SK-N-MC (cell line): ENCODE measurements at places on chromosomes 3 and 15.

- DNase-seq = no peak
Observed at GRCh38 chr3:38297947-38298711, 16.0 kb downstream of the SLC22A14 start.

- no peak for DNase-seq
Observed at GRCh38 chr15:70098461-70099166, 897 bp upstream of the TLE3 start.

DNA sequence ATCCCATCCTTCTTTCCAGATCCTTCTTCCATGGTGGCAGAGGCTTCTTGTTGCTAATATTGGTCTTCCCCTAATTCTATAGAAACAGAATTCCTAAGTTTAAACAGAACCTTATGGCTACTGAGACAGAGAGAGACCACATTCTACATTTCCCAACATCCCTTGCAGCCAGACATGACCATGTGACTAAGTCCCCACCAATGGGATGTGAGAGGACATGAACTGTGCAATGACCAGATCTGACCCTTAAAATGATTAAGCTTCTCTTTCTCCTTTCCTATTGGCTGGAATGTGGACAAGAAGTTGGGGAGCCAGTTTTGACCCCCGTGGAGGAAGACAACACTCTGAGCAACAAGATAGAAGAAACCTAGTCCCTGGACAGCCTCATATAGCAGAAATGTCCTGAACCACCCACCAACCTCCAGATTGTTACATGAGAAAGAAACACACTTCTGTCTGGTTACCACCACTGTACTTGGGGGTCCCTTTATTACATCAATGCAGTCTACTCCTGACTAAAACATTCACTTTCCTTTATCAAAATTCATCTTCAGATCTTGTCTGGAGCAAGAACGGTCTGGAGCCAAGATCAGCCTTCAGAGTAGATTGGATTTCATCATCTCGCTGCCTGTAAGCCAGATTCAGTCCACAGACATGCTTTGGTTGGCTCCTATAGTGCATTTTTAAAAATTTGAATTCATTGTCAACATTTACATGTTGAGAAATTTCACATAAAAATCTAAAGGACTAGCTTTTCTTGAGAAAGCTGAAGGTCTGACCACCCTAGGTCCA lies 183.9 kb downstream of the SHQ1 start:
- DNase-seq = no peak

GRCh38 chr3:161343540-161343939 lies 27.8 kb downstream of the SPTSSB start:
- no peak for DNase-seq

GRCh38 chr15:65329984-65330735 lies 25.7 kb downstream of the RNU5B-1 start:
- no peak for DNase-seq

DNA sequence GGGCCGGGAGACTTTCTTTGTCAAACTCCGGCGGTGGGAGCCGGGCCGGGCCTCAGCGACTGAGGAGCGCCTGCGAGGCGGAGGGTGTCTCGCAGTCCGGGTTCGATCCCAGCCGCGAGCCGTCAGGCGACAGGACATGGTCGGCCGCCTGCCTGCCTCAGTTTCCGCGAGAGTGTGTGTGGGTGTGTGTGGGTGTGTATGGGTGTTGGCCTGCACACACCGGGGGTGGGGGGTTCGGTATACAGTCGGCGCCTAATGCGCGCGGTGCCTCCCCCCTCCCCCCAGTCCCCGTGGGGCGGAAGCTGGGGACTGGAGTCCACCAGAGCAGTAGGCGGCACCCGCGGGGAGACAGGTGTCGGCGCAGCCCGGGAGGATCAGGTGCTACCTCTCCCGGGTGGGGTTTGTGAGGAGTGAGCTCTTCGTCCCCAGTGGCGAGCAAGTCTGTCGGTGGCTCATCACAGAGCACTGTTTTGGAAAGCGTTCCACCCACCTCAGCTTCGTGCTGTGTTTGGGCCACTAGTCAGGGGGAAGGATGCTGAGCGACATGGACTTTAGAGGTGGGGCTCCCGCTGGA lies 246.3 kb downstream of the GOLGA6L6 start:
- no peak for DNase-seq

GRCh38 chr15:30962659-30963058 lies 28.8 kb downstream of the MTMR10 start:
- no peak for DNase-seq

DNA sequence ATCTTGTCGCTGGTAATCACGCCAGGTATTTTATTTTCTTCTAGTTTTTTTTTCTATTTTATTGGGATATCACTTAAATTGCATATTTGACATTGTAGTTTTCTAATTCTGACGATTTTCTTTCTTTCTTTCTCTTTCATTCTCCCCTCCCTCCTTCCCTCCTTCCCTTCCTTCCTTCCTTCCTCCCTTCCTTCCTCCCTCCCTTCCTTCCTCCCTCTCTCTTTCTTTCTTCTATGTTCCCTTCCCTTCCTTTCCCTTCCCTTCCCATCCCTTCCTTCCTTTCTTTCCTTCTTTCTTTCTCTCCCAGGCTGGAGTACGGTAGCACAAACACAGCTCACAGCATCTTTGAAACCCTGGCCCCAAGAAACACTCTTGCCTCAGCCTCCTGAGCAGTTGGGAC lies 100.6 kb upstream of the BCL6 start:
- DNase-seq = no peak

GRCh38 chr3:42078677-42079076 lies 12.5 kb upstream of the TRAK1 start:
- DNase-seq = no peak

DNA sequence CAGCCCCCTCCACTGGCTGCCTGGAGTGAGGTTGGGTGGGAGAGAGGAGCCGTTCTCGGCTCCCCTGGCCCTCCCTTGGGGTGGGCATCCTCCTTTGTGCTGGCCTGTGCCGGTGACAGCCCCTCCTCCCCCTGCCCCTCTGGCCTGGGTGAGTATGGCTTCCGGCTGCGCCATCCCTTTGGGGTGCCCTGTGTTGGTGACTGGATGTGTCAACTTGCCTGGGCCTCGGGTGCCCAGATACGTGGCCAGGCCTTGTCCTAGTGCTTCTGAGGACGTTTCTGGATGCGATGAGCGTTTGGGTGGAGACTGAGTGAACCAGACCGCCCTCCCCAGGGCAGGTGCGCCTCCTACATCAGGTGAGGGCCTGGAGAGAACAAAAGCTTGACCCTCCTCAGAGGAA lies 59.7 kb downstream of the PLXNA1 start:
- DNase-seq = no peak

GRCh38 chr15:66752078-66752477 lies 50.0 kb downstream of the SMAD6 start:
- no peak for DNase-seq

DNA sequence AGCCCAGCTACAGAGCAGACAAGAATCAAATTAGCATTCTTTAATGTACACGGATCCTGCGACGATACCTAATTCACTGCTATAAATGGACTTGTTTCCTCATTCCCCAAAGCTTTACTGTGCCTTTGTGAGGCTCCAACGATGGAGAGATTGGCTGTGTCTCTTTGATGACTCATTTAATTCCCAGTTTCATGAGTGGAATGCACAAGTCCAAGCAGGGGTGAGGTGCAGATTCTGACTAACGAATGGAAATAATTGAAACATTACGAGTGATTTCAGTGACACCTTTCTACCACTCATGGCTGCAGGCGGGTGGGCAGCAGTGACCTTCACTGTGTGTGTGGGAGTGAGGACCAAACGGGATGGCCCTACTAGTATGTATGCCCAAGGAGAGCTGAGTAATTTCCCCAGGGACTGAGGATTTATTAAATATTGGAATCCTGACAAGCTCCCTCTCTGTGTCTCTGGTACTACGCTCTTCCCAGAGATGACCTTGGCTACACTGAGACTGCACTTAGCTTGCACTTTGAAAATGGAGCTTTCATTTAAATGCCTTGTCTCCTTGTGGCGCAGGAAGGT lies 156.7 kb downstream of the CACNA2D3 start:
- DNase-seq = no peak

DNA sequence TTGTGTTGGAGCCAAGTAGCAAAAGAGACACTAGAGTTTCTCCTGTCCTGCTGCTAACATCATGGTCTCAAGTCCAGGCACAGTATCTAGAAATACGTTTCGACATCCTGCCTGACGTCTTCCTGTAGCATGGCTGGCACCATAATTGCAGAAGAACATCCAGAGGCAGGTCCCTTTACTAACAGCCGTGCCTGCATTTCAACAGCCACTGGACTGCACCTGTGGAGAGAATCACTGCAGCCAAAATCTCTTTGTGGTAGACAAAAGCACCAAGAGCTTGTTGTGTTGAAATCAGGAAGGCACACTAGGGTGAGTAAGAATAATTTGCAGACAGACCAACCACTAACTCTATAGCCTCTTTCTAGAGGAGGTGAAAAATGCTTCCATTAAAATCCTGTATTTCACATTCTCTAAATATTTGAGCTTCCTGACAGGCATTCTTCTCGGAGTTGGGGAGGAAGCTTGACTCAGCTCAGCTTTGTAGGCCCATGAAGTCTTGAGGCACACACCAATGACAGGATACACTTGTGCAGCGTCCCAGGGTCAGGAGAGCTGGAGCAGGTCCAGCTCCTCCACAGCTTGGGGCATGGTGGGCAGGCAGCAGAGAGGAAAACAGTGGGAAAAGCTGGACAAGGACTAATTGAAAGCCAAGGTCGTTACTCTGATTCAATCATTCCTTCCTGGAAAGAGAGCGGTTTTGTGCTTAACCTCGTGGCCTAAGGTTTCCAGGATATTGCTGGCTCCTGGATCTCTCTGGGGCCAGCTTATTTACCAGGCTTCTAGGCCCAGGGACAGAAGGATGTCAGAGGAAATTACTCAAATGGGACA lies 244.9 kb downstream of the FAM43A start:
- DNase-seq = no peak

DNA sequence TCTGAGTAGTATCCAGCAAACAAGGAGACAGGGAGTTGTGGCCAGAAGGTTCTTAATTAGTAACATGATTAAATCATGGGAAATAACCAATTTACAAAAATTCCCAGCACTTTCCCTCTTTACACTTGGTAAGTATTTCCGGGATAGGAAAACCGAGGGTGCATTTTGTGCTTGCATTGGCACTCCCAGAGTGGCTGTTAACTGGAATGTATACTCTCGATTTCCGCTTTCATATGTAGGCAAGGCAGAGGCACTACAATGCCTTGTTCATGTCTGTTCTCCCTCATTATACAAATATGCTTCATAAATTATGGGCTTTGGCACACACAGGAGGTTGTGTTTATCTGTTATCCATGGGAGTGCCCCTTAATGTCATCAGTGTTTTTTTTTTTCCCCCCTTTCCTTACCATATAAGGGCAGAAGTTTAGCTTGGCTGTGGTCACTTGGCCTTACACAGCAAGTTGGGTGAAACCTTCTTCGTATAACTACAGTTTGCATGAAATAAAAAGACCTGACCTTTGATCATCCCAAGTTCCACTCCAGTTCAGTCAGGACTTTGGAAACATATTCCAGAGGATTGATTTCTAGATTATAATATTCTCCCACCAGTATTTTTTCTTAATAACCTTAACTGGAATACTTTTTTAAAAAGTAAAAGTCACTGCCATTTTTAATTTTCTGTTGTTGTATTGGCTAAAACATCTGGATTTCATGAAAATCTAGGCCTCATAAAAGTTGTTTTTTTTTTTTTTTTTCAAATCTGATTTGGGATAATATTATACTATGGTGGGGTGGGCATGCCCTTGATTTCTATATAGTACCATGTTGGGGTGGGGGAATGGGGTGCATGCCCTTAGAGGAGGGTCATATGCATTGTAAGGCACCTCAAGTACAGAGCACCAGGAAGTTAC lies 8.9 kb downstream of the TPM1 start:
- DNase-seq = peak; percentile 85

DNA sequence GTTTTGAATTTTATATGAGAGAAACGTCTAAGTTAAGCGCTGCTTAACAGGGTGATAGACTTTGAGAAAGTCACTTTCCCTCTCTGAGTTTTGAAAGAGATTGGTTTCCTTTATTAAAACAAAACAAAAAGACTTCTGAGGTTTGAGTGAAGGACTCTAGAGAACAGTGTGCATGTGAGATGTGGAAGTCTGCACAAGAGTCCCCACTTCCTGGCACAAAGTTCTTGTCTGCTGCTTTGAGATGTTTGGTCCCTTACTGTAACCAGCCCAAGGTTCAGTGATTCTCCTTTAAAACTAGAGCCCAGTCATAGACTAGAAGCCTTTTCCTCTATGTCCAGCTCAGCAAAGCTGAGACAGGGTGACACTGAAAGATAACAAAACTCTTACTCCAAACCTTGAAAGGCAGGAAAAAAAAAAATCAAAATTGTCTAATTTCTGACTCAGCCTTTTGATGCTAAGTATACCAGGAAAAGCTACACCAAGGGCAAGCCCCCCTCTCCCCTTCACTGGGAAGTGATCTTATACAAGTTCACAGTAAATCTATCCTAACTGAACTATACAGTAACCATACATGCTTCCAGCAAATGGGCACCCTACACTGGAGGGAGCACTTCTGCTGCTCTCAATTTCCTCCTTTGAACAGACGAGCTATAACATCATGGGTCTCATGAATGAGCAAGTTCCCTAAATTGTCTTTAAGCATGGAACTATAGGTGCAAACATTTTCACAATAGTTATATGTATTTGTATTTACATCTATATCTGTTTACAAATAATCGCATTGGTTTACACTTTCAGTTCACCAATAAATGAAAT lies 2.3 kb downstream of the POPDC2 start:
- no peak for DNase-seq

DNA sequence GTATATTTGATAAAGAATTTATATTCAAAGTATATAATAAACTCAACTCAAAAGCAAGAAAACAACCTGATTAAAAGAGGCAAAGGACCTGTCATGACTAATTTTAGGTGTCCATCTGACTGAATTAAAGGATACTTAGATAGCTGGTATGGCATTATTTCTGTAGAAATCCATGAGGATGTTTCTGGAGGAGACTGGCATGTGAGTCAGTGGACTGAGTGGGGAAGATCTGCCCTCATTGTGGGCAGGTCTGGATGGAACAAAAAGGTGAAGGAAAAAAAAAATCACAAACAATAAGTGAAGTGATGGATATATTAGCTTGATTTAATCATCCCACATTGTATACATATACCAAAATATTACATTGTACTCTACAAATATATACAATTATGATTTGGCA lies 16.6 kb downstream of the ANKRD28 start:
- DNase-seq = no peak

DNA sequence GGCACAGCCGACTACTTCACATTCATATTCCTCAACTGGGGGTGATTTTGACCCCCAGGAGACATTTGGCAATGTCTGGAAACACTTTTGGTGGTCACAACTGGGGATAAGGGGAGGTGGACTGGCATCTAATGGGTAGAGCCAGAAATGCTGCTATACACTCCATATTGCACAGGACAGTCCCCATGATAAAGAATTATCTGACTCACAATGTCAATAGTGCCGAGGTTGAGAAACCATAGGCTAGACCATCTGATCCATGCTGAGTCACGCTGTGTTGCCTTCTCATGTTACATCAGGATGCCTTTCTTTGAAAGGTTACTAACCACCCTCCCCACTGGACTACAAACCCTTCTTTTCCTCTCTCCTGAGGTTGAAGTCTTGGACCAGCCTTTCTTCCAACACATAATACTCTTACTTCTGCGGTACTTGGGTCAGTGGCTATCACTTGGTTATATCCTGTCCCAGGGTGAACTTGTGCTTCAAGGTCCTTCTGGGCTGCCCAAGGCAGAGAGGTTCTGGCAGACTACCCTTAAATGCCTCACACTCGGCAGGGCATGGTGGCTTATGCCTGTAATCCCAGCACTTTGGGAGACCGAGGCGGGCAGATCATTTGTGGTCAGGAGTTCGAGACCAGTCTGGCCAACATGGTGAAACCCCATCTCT lies 68.8 kb downstream of the CTNNB1 start:
- DNase-seq = no peak
